Fibroblast of mammary gland (primary cell): ENCODE measurements at places on chromosomes 2 and 18.

DNA sequence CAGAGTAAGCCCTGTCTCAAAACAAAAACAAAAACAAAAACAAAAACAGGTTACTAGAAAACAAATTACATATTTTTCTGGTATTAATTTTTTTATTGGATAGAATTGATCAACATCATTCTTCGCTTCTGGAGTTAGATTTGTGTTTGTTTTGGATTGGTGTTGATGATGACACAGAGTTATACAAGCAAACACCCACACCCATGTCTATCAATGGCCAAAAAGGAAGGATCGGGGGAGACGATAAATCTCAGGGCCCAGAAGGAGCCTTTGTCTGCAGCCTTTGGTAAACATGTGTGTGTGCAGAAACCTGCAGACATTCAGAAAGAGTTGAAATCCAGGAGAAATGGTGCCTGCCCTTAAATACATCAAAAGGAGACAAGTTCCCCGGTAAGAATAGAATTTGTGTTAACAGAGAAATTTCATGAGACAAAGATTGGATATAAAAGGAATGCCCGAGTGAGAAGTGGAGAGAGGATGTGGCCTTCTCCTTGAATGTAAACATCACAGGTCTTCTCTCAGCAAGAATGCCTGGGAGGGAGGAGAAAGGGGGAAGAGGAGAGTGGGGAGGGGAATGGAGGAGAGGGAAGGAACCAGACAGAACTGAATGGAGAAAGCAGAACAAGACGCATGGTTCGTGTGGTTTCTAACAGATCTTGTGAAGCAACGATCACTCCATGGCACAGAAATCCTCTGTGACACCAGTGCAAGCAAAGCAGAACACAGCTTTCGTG is 40.4 kb upstream of the TMEM178A start:
- no peak for DNase-seq

- DNase-seq: no peak
Observed at GRCh38 chr2:47051562-47051961, 103.5 kb downstream of the STPG4 start.

DNA sequence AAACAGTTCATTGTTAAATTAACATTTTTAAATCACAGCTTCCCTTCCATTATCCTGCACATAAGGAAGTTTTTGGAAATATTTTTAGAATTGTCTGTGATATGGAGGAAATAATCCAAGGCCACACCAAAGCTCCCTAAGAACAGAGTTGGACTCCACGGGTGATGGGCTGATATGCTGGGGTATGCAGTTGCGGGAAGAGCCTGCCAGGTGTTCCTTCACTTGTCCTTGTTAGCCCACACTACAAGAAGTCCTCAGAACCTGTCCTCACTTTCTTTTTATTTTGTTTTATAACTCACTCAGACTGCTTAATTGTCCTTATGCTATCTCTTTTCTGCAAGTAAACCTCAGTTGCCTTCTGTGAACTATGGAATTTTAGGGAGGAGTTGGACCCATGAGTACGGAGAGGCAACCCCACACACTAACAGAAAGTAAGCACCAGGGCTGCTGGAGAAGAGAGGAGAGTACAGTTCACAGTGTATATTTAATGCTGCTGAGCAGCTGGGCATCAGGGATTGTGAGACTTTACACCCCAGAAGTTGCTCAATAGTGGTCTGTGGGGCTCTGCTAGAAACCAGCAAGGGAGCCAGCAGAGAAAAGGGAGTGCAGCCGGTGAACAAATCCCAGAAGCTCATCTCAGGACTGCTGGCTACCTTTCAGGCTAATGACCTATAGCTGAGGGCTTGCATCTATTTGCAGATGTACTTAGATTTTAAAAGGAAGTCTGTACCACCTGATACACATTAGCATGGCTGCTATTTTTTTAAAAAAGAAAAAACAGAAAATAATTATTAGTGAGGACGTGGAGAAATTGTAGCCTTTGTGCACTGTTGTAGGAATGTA is 280.1 kb upstream of the STON1 start:
- peak; percentile 57 for DNase-seq

GRCh38 chr18:31738460-31739407 is 21.9 kb downstream of the SLC25A52 start:
- DNase-seq: peak; percentile 42

DNA sequence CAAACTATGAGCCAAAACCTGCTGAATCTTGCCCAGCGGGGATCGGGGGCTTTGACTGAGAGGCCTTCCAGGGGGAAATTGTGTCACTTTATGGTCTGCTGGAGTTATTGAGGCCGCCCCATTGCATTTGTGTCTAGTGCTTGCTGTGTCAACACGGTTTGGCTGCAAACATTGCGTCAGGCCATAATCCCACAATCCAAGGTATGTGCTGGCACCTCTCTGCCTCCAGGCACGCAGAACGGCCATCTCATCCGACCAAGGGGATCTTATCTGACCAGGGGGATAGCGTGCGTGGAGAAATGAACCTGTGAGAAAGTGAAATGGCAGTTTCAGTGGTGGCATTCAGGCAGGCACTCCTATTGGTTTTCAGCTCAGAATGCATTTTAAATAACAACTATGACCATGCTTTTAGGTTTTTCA is 18.1 kb upstream of the LYPD6B start:
- no peak for DNase-seq

DNA sequence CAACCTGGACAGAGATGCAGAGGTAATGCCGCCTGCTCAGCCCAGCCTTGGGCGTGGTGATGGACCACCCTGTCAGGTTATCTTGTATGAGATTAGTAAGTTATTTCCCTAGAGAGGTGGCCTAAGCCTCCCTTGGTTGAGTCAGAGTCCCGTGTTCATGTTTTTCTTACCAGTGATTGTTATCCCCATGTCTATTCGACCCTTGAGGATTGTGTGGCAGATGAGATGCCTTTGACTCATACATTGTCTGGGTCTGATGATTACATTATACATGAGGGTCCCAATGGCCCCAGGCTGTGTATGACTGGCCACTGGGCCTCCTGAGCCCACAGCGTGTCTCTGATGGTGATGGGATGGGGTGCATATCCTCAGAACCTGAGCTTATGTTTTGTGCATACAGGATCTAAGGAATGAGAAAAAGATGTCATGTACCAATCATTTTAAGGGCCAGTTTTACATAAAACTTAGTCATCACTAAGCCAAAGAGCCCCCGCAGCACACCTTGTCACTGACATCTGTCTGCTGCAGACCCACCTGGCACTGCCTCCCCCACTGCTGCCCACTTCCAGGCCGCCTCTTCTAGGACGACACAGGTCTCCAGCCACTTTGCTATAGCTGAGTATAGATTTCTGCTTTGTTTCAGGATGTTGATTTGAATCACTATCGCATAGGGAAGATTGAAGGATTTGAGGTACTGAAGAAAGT is 7.7 kb downstream of the PPP1R7 start:
- peak; percentile 90 for DNase-seq

DNA sequence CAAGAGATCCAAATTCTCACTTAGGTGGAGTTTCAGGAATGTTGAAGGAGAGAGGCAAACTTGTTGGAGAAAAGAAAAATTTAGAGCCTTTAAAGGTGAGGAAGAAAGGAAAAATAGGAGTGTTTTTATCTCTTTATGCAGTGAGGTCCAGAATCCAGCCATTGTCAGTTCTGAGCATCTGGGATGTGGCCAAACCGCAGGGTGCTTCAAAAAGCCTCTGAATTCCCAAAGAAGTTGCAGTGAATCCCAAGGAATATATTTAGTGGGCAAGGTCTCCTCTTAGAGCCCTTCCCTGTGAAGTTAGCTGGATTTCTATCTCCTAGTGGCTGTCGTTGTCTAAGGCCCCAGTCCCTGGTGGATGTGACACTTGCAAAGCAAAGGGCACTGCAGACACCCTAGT is 51.2 kb downstream of the MTCL1 start:
- DNase-seq: no peak

DNA sequence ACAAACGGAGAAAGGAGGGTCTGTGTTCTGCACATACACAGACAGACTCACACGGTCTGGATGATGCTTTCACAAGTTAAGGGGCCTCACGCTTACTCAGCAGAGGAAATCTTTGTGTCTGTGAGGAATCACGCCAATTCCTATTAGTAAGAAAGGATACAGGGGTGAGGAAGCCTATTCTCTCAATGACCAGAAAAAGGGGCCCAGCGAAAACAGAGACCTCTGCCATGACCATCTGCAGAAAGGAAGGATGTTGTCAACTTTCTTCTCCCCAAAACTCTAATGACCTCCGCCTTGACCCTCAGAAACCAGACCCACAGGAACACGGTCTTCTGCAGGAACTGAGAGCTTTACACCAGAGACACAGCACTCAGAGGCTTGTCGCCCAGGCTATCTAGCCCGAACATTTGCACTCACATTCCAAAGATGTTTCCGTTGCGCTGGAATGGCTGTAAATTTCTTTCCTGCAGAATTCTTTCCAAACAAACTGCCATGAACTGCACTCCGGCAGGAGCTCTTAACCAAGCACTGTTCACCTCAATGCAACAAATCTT is 186.3 kb downstream of the TCF4 start:
- DNase-seq: peak; percentile 83

DNA sequence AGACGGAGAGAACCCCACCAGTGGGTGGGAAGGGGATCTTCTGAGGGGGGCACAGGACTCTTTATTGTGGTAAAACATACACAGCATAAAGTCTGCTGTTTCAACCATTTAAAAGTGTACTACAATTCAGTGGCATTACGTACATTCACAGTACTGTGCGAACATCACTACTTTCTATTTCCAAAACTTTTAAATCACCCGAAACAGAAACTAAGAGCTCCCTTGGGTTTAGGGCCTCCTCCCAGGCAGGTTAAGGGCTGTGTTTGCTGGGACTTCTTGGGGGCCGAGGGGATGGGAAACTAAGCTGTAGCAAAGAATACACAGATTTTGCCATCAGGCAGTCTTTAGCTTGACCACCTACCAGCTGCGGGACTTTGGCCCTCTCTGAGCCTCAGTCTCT is 242.0 kb downstream of the HAUS1 start:
- DNase-seq: no peak

- peak; percentile 21 for DNase-seq
Observed at GRCh38 chr2:62999905-63000304, 50.7 kb upstream of the OTX1 start.

GRCh38 chr2:102074152-102074783 is 68.3 kb upstream of the IL1R1 start:
- DNase-seq: no peak

DNA sequence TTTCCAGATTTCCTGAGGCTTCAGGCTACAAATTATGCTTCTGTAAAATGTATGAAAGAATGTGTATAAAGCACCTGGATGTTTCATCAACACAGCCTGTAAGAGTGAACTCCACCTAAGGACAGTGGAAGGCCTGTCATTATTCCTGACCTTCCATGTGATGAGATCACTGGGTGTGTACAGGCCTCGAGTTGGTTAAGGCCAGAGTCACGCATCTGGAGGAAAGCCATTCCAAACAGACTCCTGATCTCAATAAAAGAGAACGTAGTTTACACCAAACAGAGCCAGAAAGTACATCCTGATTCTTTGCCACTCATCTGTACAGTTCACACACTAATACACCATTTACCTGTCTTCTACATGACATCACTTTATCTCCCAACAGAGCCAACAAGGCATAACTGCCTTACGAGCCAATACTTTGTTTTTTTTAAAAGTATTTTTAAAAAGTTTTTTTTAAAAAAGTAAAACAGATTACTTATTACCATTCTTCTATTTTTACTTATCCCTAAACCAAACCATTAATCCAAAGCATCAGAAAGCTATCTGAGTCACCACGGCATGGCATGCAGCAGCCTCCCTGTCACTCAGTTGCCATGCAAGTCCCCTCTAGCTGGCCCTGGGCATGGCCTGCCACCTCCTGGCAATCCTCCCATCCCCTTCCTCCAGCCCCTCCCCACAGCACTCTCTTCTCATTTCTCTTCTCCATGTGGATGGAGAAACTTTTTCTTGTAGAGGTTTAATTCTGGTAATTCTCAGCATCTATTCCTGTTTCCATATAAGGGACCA is 78.8 kb upstream of the TFCP2L1 start:
- peak; percentile 95 for DNase-seq

DNA sequence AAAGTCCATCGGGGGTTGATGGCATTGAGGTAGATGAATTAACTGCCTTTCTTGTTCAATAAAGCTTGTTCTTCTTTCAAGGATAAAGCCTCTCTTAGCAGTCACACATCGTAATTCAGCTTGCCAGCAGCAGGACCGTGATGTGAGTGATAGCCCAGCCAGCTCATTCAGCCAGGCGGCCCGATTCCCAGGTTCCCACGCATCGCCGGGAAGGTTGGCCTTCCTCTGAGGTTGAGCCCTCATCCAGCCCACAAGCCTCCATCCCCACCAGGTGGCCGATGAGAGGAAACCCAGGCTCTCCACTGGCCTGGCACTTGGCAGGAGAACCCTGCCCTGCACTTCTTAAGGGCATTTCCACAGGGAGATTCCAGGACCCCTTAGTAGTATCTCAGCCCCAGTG is 4.7 kb downstream of the AGAP1 start:
- peak; percentile 44 for DNase-seq

DNA sequence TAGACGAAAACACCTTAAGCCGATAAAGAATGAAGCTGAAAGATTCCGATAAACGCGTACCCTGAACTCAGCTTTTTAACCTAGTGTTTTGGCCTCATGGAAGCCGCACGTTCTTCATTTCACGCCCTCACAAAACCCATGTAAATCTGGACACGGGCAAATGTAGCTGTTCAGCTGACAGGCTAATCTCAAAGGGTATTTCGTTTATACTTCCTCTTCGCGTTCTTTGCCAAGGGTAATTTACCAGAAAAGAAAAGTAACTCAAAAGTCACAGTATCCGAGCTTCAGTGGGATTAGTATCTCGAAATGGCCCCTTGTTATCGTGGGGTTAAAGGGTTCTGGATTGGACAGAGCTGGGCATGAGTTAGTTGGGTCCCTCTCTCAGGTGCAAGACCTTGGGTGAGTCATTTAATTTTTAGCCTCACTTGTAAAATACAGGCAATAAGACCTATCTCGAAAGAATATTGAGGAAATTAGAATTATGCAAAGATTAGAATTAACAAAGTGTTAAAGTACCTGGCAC is 22.0 kb upstream of the STPG4 start:
- DNase-seq: no peak

- no peak for DNase-seq
Observed at GRCh38 chr2:60366135-60366712, 187.2 kb downstream of the BCL11A start.

GRCh38 chr2:74845991-74846390 is 12.1 kb downstream of the HK2 start:
- DNase-seq: peak; percentile 59

DNA sequence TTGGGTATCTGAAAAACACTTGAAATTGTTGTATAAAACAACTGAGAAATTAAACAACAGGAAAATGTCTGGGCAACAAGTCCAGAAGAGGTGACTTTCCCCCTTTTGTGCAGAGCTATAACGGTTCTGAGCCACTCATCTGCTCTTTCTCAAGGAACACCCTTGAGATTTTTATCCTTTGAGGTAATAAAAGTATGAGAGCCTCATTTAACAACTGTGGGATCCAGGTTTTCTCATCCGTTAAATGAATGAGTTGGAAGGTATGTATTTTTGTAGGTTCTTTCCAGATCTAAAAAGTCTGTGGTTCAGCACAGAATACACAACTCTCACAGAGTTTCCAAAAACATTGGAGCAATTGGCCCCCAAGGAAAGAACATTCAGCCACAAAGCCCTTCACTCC is 93.0 kb downstream of the ANKRD44 start:
- DNase-seq: no peak

- no peak for DNase-seq
Observed at GRCh38 chr2:64629875-64630274, 23.8 kb downstream of the SERTAD2 start.

GRCh38 chr18:28175150-28175929 is 1.6 kb downstream of the CDH2 start:
- peak; percentile 34 for DNase-seq

GRCh38 chr18:21684731-21685130 is 19.8 kb downstream of the ABHD3 start:
- DNase-seq: no peak
